ENCODE measurements at places on chromosomes 5 and 9.

- no peak for DNase-seq
Measured at GRCh38 chr9:8628791-8629190, 829.2 kb upstream of the DMAC1 start.

- DNase-seq, result no peak
Measured at GRCh38 chr9:135559606-135560005, 1.9 kb upstream of the PAEP start.

- no peak for DNase-seq
Measured at GRCh38 chr5:40406741-40407211, 272.9 kb upstream of the PTGER4 start.

- DNase-seq, result no peak
Measured at GRCh38 chr5:79521156-79521555, 7.2 kb upstream of the HOMER1 start.

DNA sequence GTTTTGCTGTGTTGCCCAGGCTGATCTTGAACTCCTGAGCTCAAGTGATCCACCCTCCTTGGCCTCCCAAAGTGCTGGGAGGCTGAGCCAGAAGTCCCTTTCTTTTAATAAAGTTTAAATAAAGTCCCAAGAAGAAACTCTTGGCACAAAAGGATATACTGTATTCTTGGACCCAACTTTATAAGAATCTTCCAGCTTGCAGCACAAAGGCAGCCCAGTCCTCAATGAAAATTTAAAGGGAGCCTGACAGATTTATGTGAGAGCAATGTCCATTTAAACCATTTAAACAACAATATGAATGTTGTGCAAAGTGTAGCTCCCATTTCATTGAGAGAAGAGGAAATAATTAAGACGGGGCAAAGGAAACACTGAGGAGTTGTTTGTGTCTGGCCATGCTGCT lies 217.0 kb downstream of the DOCK8 start:
- DNase-seq, result no peak

GRCh38 chr5:11302663-11303062 lies 541.6 kb upstream of the DAP start:
- no peak for DNase-seq

- no peak for DNase-seq
Measured at GRCh38 chr5:169335806-169336205, 34.9 kb upstream of the SLIT3 start.

- no peak for DNase-seq
Measured at GRCh38 chr5:104052558-104053352, 490.2 kb upstream of the NUDT12 start.

DNA sequence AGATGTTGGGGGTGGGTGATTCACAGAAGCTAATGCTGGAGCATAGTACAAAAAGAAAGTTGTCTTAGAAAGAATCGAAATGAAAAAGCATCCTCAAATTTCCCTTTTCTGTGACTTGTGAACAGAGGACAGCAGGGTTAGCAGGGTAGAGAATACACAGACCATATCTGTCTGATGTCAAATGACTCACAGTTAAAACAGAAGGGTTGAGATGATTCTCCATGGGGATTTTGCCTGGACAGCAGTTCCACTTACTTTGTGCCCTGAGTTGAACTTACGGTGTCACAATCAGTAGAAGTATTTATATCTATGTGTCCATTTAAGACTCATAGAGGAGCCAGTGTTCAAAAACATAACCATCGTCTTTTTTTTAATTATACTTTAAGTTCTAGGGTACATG lies 801.6 kb downstream of the KCTD16 start:
- DNase-seq, result no peak

DNA sequence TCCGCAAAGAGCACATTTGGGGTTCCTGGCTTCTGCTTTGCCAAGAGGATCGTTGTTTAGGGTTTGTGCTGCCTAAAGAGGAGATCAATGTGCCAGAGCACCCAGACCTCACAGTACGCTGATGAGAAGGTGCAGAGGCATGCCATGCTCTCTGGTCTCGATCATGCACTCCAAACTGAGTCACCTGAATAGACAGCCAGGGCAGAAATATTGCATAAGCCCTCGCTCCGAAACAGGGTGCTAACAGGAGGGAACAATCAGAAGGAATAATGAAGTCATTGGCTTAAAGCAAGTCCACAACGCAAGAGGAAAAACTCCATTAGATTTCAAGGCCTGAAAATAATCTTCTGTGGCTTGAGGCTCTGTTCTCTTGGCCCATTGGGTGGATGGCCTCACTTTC lies 124.3 kb downstream of the GCNT1 start:
- no peak for DNase-seq

DNA sequence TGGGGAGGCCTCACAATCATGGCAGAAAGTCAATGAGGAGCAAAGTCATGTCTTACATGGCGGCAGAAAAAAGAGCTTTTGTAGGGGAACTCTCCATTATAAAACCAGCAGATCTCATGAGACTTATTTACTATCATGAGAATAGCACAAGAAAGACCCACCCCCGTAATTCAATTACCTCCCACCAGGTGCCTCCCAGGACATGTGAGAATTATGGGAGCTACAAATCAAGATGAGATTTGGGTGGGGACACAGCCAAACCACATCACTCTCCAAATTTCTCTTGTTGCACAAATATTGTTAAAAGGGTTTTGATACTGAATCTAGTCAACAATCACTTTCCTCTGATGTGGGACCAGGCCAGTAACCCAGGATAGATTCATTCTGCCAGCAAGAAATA lies 1176.1 kb downstream of the CDH9 start:
- no peak for DNase-seq

- no peak for DNase-seq
Measured at GRCh38 chr9:30349526-30350513, 2034.6 kb upstream of the ACO1 start.

DNA sequence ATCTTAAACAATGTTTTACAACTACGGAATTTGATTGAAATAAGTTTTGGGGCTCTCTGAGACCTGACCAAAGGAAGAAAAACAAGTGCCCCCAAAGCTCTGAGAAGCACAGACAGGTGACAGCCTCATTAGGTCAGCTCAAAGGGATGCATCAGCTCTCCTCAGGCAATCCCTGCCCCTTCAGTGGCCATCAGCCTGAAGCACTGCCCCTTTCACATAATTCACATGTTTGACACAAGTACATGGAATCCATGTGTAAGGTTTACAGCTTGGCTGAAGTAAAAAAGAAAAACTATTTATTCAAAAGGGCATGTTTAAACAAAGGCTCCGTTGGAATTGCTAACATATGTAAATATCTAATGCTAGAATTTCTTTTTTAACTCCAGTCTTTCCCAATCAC lies 56.3 kb downstream of the TSSK1B start:
- no peak for DNase-seq

GRCh38 chr5:14081791-14082190 lies 61.4 kb upstream of the TRIO start:
- DNase-seq, result no peak

- no peak for DNase-seq
Measured at GRCh38 chr9:98047002-98047401, 9.5 kb upstream of the NANS start.

GRCh38 chr9:114478459-114478858 lies 26.8 kb downstream of the WHRN start:
- DNase-seq, result no peak

GRCh38 chr5:149667084-149667828 lies 62.9 kb upstream of the PPARGC1B start:
- no peak for DNase-seq

GRCh38 chr5:96236051-96236450 lies 197.0 kb downstream of the PCSK1 start:
- no peak for DNase-seq

DNA sequence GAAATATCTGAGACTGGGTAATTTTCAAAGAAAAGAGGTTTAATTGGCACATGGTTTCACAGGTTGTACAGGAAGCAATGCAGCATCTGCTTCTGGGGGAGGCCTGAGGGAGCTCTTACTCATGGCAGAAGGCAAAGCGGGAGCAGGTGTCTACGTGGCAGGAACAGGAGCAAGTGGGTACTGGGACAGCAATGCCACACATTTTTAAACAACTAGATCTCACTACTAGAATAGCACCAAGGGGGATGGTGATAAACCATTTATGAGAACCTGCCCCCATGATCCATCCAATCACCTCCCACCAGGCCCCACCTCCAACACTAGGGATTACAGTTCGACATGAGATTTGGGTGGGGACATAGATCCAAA lies 47.6 kb upstream of the HOMER1 start:
- DNase-seq, result no peak

GRCh38 chr5:6378766-6379103 lies 388 bp upstream of the MED10 start:
- no peak for DNase-seq

DNA sequence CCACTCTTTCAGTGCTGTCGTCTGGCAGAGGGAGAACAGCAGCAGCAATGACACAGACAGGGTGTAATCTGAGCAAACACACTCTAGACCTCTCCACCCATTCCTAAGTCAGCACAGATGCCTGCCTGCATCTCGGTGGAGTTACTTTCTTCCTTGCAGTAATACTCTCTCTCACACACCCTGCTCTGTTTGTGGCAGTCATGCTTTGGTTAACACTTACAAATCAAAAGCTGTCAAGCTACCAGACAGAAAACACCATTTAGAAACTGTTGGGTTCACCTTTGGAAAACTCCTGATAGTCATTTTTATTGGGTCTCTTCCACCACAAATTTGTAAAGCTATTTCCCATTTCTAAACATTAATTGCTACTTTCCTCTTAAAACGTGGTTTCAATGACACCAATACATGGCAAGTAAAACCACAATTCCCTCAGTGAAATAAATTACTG lies 27.3 kb downstream of the LHFPL2 start:
- no peak for DNase-seq

DNA sequence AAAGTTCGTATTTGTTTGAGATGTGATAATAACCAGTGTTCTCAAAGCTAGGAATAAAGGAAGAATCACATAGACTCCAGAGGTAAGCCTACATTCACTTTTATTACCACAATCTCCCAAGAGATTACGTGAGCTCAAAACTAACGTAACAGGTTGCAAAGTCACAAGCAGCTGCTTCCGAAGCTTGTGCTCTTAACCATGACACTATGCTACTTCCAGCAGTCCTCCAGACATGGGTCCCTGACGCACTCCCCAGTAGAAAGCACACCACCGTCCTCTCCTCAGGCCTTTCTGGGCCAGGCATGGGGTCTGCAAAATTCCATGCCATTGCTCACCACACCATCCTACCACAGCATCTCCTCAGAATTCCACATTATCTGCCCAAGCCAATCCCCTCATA lies 84.6 kb downstream of the PAX5 start:
- DNase-seq, result no peak

GRCh38 chr9:117247266-117247665 lies 167.6 kb downstream of the ASTN2 start:
- DNase-seq, result no peak

- no peak for DNase-seq
Measured at GRCh38 chr5:135423146-135423845, 23.9 kb downstream of the DCANP1 start.

- no peak for DNase-seq
Measured at GRCh38 chr9:100101608-100102007, 2.6 kb downstream of the INVS start.

DNA sequence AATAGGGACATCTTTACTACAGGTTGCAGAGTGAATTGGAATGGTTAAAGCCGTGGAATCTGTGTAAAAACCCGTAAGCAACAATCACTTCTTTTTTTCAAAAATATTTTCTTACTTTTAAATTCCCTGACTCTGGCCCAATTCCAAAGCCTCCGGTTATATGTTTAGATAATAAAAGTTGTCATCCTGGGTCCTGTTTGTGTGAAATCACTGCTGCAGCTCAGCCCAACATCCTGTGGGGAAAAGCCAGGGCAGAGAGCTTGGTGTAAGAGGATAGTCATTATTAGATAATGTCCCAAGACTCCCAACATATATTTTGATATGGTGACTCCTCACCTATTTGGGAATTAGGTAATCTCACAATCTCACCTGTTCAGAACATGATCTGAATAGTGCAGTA lies 586.0 kb upstream of the BRINP1 start:
- no peak for DNase-seq

GRCh38 chr5:139413153-139413552 lies 9.3 kb upstream of the SPATA24 start:
- no peak for DNase-seq

DNA sequence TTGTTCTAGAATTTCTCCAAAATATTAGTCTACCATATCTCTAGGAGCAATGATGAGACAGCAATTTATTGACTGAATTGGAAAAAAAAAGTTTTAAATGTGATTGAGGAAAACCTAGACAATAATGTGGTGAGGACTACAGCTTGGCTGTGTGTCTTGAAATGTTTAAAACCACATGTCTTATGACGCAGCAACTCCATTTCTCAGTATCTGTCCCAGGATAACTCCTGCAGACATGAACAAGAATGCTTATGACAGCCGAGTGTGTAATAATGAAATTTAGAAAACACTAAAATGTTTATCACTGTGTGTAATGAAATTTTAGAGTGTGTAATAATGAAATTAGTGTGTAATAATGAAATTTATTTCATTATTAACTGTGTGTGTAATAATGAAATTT lies 254.1 kb upstream of the DAPK1 start:
- no peak for DNase-seq

- no peak for DNase-seq
Measured at GRCh38 chr9:136001231-136001630, 40.1 kb upstream of the UBAC1 start.

GRCh38 chr5:74232276-74232675 lies 408.3 kb downstream of the ENC1 start:
- DNase-seq, result no peak

GRCh38 chr5:123512611-123513461 lies 859 bp downstream of the CSNK1G3 start:
- peak; percentile 13 for DNase-seq

- DNase-seq, result no peak
Measured at GRCh38 chr5:171506951-171507350, 87.5 kb downstream of the FGF18 start.

GRCh38 chr9:87831159-87831558 lies 51.5 kb upstream of the SPATA31E1 start:
- no peak for DNase-seq

DNA sequence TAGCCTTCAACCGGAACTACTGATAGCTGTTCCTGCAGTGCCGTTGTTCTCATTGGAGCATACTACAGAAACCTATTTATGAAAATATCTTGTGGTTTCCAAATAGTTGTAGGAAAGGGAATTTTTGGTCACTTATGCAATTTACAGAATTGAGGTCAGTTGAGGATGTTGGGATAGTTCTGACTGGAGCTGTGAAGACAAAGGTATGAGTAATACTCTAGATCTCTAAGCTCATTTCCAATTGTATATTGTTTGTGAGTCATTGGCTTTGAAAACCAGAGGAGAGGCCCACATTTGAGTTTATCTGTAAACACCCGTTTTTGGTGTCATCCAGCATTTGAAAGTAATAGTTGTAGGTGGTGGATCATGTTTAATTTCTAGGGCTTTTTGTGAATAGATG lies 561.3 kb upstream of the WWC1 start:
- no peak for DNase-seq
